Effector memory CD4-positive, alpha-beta T cell (primary cell): ENCODE measurements at places on chromosomes 12 and 14.

DNA sequence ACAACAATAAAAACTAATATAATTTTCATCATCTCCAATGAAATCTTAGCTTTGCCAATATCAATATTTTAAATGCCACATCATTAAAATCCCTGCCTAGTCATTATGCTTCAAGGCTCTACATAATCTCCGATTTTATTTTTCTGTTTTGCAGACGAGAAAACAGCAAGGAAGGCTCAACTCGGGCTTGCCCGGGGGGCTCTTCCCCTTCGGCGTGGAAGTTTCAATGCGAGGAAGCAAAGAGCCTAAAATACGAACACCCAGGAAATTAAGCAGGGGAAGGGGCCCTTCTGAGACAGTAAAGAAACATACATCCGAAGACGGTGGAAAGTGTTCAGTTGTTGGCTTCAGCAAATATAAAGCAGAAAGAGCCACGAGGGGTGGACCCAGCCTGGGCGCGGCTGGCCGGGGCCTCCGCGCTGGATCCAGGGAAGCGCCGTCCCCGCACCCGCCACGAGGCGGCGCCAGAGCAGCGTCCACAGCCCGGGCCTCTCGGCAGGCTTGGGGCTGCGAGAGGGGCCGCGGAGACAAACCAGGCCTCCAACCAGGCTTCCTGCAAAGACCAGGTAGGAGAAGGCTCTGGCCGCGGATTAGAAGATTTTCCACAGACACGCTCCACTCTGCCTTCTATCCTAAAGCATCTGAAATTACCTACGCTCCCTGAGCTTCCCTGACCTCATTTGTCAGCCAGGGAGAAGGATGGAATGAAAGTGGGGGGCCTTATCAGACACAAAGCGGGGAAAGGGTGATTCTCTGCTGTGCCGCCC lies 77.2 kb downstream of the SERPINA3 start:
- no peak for DNase-seq
- H3K27me3 ChIP-seq: peaks cover 9% of the 10 kb centered on the region
- H3K27ac ChIP-seq: no peak overlapping the region

DNA sequence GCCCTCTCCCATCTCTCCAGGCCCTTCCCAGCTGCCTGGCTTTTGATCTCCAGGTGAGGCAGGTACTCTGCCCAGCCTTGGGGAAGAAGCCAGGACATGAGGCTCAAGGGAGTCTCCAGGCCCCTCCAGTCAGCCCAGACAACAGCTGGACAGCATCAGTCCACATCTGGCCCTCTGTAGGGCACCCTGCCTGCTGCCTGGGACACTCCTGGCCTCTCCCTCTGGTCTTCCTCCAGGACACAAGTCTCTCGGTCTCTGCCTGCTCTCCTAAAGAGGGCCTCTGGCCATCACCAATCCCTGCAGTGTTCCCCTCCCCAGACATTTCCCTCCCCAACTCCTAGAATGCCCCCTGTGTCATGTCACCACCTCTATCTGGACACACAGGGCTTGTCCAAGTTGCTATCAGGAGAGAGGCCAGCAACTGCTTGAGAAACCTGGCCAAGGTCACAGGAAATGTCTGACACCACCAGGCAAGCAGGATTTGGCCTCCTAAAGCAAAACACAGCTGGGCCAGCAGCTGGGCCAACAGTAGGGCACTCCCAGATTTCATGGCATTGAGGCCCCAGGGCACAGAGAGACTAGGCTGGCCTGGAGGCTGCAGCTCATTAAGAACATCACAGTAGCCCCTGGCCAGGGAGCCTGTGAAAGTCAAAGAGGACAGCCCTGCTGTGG lies 29.0 kb downstream of the LTBP2 start:
- no peaks in the 10 kb centered on the region for H3K4me1 ChIP-seq
- no peak overlapping the region for H3K4me3 ChIP-seq
- no peak overlapping the region for H3K27ac ChIP-seq
- no peak for DNase-seq
- no peaks in the 10 kb centered on the region for H3K36me3 ChIP-seq

DNA sequence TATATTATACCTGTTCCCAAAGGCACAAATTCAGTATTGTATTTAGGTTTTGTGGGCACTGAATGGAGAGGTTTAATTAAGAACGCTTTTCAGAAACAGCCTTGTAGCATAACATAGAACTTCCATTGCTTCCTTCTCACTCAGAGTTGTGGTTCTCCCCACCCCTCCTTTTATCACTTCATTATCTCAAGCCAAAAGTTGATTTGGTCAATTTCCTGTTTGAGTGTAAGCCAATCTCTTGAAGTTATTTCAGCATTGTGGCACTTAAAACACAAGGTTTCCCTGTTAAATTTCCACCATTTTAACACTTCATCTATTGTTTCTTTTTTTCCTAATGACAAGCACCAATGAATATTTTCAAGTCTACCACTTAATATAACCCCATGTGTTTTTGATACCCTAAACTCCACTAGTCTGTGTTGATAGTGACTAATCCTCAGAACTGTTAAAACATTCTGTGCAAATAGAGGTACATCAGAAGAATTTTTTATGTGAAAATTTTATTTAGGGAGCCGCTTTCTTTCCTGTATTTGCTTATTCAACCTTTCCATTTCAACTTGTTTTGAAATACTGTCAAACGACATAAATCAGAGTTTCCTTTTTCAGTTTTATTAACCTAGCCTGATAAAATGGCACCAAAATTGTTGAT lies 340.1 kb downstream of the BCAT1 start:
- no peak for DNase-seq
- H3K4me3 ChIP-seq: no peak overlapping the region
- peaks cover 2% of the 10 kb centered on the region for H3K27me3 ChIP-seq
- H3K36me3 ChIP-seq: no peaks in the 10 kb centered on the region
- H3K4me1 ChIP-seq: no peaks in the 10 kb centered on the region

DNA sequence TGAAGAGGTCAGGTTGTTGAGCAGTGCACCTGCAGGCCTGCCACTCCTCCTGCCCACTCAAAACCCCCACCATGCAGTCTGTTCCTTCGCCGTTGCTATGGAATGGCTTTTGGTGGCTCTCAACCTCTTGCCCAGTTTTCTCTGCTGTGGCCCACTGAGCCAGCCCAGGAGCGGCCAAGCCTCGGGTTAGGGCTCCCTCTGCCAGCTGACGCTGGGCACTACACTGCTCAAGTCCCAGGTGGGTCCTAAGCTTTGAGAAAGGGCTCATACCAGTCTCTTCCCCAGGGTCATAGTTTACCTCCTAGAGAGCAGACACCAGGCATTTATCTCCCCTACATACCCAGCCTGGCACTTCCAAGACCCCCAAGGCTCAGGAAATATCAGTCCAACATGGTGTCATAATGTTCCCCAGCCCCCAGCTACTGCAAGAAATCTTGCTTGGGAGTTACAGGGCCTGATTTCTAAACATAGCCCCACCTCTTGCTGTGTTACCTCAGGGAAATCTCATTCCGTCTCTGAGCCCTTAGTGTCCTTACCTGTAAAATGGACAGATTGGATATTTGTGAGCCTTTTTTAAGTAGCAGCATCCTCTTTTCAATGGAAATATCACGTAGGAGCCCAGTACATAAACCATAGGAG lies 59.4 kb downstream of the TSPAN11 start:
- H3K27ac ChIP-seq: no peak overlapping the region
- no peak for DNase-seq
- H3K4me1 ChIP-seq: no peaks in the 10 kb centered on the region
- H3K4me3 ChIP-seq: no peak overlapping the region
- H3K36me3 ChIP-seq: no peaks in the 10 kb centered on the region

DNA sequence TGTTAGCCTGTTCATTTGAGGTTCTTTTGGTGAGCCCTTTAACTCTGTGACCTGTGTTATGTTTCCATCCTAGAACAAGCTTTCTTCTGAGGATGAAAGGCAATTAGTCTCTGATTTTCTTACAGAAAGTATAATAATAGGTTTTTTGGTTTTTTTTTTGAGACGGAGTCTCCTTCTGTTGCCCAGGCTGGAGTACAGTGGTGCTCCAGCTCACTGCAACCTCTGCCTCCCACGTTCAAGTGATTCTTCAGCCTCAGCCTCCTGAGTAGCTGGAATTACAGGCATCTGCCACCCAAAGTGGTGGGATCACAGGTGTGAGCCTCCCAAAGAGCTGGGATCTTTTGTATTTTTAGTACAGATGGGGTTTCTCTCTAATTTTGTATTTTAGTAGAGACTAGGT lies 52.7 kb upstream of the SYNE2 start:
- no peak overlapping the region for H3K27ac ChIP-seq
- no peak overlapping the region for H3K4me3 ChIP-seq
- no peaks in the 10 kb centered on the region for H3K27me3 ChIP-seq
- no peaks in the 10 kb centered on the region for H3K36me3 ChIP-seq
- DNase-seq: no peak

- DNase-seq: no peak
- no peak overlapping the region for H3K27ac ChIP-seq
- no peaks in the 10 kb centered on the region for H3K27me3 ChIP-seq
- no peaks in the 10 kb centered on the region for H3K36me3 ChIP-seq
- H3K4me1 ChIP-seq: no peaks in the 10 kb centered on the region
Measured at GRCh38 chr12:92503971-92504593, 198.7 kb upstream of the PLEKHG7 start.

DNA sequence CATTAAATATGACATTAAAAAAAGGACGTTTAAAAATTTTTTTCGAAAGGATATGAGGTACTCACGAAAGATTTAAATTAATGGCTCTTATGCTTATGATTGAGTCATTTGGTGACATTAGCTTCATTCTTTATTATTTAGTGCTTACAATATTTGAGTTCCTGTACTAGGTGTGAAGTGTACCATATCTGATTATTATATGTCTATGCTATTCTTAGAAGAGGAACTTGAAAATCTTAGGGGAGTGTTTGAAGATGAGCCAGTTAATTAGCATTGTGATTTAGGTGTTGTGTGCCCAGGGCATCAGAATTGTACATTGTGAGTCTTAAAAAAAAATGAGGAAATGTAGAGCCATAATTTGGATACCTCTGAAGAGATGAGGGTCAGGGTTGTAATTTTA lies 118.6 kb downstream of the FUT8 start:
- no peak overlapping the region for H3K4me3 ChIP-seq
- no peaks in the 10 kb centered on the region for H3K4me1 ChIP-seq
- no peak overlapping the region for H3K27ac ChIP-seq
- H3K36me3 ChIP-seq: no peaks in the 10 kb centered on the region

DNA sequence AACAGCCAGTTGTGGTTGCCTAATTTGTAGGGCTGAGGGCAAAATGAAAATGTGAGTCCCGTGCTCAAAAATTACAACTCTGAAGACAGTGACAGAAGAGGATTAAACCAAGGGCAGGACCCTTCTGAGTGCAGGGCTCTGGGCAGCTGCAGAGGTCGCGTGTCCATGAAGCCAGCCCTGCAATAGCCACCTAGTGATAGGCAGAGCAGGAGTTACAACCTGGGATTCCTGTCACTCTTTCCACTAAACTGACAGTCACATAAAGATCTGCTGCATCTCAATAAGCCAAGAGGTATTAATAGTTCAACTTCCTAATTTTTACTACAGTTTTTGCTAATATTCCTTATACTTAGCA lies 94.1 kb downstream of the SLC2A13 start:
- DNase-seq: no peak
- no peaks in the 10 kb centered on the region for H3K27me3 ChIP-seq
- no peaks in the 10 kb centered on the region for H3K36me3 ChIP-seq
- H3K27ac ChIP-seq: no peak overlapping the region
- H3K4me3 ChIP-seq: peak overlapping the region; percentile 14

DNA sequence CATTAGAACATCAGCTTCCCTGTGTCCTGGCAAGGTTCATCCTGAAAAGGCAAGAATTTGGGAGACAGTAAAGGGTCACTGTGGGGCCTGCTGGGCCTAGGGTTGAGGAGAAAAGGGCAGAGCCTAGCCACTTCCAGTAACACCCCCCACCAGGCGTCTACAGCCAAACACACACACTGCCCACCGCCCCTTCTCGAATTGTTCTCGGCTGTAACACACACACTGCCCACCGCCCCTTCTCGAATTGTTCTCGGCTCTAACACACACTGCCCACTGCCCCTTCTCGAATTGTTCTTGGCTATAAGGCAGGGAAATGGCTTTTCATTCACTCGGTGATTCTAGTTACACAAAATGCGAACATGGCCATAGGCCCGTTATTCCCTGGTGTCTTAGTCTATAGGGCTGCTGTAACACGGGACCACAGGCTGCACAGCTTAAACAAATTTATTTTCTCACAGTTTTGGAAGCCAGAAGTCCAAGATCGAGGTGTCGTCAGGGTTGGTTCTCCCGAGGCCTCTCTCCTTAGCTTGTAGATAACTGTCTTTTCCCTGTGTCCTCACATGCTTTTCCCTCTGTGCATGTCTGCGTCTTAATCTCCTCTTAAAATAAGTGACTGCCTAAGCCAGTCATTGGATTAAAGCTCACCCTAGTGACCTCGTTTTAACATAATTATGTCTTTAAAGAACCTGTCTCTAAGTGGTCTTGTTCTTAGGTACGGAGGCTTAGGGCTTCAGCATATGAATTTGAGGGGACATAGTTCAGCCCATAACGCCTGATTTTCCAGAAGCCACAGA lies 171.0 kb downstream of the ADGRD1 start:
- no peak overlapping the region for H3K4me3 ChIP-seq
- no peak for DNase-seq
- H3K4me1 ChIP-seq: no peaks in the 10 kb centered on the region
- H3K27me3 ChIP-seq: no peaks in the 10 kb centered on the region
- H3K27ac ChIP-seq: no peak overlapping the region
